ENCODE measurements at places on chromosomes 12 and 14.

DNA sequence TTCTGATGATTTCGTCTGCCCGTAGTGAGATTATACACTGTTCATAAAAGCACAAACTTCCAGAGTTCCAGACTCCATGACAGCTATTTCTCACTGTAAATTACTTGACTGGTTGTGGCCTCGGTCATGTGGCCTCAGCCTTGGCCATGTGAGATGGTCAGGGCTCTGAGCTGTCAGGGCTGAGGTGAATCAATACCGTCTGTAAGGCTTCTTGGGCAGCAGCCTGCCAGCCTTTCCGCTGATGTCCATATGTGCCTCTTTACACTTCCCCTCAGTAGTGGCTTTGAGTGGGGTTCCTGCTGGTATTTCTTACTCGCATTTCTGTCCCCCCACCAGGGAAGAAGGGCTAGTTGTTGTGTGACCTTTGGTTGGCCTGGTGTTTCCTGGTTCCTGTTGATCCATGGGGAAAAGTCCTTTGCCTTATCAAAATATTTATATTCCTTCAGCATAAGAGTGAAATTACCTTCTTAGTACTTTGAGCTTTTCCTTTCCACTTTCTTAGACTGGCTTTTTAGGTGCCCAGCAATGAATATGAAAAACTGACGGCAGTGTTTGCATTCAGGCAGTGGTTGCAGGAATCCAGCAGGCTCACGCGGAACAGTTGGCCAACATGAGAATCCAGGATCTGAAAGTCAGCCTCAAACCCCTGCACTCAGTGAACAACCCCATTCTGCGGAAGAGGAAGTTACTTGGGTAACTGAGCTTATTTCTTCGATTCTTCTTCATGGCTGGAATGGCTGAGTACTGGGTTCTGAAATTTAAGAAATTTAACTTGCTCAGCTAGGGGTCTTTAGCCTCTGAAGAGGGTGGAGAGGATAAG lies 46.1 kb downstream of the MAPKAPK5 start:
- no peak for DNase-seq

DNA sequence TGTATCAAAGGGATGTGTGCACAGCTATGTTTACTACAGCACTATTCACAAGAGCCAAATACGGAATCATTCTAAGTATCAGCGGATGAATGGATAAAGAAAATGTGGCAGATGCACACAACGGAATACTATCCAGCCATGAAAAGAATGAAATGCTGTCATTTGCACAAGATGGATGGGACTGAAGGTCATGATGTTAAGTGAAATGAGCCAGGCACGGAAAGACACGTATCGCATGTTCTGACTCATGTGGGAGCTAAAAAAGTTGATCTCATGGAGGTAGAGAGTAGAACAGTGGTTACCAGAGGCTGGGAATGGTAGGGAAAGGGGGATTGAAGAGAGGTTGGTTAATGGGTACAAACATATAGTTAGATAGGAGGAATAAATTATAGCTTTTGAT lies 25.9 kb upstream of the ISM2 start:
- DNase-seq: no peak

- no peak for DNase-seq
Measured at GRCh38 chr12:23376238-23376637, 573.2 kb downstream of the SOX5 start.

GRCh38 chr12:52913431-52913821 lies 8.6 kb upstream of the KRT8 start:
- DNase-seq: no peak

DNA sequence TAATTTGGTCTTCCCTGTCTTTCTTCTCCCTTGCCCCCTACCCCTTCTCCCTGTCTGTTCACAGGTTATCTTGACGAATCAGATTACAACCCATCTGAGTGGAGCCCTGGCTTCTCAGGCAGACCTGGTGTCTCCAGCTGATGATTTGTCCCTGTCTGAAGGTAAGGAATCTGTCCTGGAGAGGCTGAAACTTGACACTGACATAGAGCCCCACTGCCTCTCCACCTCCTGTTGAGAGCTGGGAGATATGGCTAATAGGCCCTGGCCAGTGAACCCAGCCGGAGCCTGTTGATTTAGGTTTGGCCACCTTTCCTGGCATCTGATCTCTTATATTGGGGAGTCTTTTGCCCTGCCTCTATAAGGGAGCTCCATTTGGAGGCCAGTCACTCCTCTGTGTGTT lies 472.2 kb downstream of the RAD51B start:
- DNase-seq: no peak

DNA sequence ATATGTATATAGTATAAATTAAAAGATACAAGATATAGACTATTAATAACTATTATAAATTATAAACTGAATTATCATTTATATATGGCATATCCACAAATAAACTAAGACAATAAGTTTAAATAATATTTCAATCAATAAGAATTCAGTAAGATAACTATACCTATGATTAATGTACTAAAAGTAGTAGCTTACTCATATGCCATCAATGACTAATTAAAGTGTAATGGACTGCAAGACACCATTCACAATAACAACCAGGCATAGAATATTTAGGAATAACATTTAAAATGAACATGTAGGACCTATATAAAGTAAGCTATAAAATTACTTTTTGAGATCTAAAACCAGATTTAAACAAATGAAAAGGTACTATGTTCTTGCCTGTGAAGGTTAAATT lies 18.8 kb downstream of the KCNC2 start:
- DNase-seq: no peak

DNA sequence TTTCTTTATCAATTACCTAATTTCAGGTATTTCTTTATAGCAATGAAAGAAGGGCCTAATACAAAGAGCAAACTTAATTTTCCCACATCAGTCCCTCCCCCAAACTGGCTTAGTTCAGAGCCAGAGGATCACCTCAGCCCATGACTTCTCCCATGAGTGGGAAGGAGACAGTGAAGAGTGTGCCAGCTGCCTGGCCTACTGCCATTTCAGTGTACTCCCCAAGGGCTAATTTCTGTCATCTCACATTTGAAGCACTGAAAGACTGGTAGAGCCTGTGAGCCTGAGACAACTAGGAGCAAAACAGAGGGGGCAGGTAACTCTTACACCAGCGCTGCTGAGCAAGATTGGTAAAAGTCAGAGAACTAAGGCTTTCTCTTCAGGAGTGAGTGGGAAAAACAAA lies 29.1 kb upstream of the ADAM20 start:
- no peak for DNase-seq

DNA sequence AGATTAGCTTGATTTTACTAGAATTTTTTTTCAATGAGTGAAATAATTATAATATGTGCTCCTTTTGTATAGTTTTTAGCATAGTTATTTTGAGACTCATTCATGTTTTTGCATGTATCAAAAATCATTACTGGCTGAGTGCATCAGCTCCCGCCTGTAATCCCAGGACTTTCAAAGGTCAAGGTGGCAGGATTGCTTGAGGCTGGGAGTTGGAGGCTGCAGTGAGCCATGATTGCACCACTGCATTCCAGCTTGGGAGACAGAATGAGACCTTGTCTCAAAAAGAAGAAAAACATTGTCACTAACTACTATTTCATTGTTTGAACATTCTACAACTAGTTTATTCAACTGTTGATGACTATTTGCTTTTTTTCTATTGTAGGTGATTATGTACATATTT lies 802.7 kb downstream of the SLC16A7 start:
- DNase-seq: no peak

DNA sequence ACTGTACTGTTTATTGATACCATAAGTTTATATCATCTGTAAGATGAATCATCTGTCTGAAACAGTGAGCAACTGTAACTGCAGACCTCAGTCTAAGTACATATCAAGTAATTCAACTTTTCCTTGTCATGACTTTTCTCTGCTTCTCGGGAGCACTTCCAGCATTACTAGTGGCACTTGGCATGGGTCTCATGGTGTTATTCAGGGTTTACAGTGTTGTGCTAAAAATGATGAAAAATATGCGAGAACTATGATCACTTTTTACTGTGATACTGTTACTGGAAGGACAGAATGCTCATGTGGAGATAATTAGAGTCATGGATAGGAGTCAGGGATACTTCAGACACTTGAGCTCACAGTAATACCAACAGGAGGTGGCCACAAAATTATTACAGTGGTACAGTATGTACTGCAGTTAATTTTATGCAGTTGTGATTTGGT lies 8.3 kb downstream of the KTN1 start:
- DNase-seq: no peak

- no peak for DNase-seq
Measured at GRCh38 chr12:130540376-130540775, 175.7 kb downstream of the RIMBP2 start.

GRCh38 chr12:507391-507796 lies 47.7 kb downstream of the B4GALNT3 start:
- DNase-seq: no peak

- DNase-seq: no peak
Measured at GRCh38 chr14:52457411-52457810, 94.9 kb downstream of the TXNDC16 start.

GRCh38 chr12:100842156-100842555 lies 47.6 kb downstream of the ANO4 start:
- DNase-seq: no peak

DNA sequence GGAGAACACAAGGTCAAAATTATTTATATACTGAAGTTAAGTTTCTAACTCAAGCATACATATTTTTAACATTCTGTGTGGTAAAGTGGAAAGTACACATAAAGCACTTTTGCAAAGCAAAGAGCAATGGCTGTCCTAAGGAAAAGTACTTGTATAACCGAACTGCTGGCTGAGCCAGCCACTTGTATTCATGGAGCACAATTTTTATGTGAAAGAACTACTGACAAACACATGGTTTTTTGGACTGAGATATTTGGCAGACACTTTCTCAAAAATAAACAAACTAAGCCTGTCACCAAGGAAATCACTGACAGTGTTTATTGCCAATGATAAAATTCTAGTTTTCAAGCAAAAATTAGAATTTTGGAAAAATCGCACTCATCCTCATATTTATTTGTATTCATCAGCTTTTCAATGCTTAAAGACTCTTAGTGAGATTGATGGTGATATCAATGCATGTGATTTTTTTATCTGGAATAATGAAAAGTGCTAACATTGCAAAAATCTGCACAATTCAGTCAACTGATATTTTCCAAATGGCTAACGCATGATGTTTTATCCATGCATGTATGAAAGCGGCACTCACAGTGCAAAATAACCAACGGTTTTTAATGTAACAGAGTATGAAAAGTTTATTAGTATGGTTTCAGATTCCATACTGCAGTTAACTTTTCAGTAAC lies 125.3 kb downstream of the IPO8 start:
- DNase-seq: no peak

DNA sequence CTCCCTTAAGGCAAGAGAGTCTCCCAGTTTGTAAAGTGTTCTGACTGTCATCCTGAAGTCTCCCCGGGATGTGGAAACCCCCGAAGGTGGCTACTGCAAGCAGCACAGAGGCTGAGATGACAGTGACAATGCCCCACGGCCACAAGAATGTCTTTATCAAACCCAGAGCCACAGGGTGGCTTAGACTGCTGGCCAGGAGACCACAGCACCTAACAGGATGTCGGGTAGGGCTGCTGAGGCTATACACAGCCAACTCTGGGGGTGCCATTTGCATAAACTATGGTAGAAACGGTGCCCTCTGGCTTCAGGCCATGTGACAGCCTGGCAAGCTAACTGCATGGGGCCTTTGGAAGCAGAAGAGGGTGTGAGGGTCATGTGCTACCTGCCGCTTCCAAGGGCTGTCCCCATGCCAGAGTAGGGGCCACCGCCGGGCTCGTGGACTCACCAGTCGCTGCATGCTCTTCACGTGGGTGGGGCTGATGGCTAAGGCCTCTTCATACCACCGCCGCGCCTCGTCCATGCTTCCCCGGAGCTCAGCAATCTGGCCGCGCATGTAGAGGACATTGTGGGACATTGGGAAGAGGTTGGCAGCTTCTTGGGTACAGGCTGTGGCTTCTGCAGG lies 180.9 kb downstream of the CALM1 start:
- DNase-seq: no peak

DNA sequence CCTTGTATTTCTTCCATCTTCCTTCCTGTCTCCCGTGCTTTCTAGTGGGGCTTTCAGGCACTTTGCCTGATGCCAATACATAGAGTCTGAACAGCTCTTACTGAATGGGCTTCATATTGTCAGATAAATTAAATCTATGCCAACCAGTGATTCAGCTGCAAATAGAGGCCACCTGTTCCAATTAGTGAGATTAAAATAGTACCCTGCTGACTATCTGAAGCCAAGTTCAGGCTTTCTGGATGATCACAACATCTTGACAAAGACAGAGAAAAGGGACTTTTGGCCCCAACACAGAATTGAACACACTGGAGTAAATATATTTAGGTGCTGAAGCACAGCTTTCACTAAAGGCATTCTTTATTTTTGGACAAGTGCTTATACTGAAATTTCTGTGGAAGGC lies 11.8 kb downstream of the TMCC3 start:
- no peak for DNase-seq

- DNase-seq: peak; percentile 45
Measured at GRCh38 chr14:76863724-76864407, 37.7 kb downstream of the LRRC74A start.

DNA sequence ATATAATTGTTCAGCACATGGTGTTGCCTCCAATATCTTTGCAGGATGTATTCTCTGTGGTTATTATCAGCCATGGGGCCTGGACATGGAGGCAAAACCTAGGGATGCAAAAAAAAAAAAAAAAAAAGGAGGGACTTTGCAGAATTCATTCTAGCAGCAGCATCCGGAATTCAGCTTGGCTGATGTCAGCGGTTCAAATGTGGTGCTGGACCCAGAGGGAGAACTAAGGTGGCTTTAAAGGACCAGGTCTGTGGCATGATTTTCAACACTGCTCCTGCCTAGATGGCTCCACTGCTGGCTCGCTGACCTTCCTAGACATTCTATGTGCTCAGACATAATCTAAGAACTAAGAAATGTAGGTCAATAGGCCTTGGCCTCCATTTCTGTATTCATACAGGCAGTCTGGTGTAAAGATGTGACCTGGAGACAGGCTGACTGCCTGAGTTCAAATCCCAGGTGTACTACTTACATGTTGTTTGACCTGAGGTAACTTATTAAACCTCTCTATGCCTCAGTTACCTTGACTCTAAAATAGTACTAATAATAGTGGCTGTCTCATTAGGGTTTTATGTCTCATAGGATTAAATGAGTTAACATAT lies 108.6 kb downstream of the PPM1A start:
- no peak for DNase-seq

- DNase-seq: no peak
Measured at GRCh38 chr12:94305130-94305957, 154.3 kb downstream of the CEP83 start.

- DNase-seq: no peak
Measured at GRCh38 chr14:59827401-59827800, 43.2 kb downstream of the RTN1 start.

DNA sequence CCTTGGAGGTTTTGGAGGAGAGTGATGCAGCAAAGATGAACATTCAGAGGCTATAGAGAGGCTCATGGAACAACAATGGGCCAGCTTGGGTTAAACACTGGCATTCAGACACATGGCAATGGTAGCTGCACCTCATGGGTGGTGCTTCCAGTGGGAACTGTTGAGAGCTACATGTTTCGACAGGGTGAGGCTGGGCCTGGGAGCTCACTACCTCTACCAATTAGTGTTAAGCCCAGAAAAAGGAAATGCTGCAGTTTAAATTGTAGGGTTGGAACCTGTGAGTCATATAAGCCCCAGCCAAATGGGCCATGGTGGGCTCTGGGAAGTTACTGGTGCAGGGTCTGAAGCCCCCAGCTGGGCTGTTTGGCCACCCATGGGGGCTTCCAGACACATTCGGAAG lies 279.7 kb downstream of the ZFP36L1 start:
- DNase-seq: no peak

GRCh38 chr12:125187148-125187745 lies 122.0 kb downstream of the AACS start:
- no peak for DNase-seq
